ENCODE measurements at places on chromosomes 7 and 10.
A peak's percentile ranks its signal among the peaks of the same experiment; 100 is the strongest.

DNA sequence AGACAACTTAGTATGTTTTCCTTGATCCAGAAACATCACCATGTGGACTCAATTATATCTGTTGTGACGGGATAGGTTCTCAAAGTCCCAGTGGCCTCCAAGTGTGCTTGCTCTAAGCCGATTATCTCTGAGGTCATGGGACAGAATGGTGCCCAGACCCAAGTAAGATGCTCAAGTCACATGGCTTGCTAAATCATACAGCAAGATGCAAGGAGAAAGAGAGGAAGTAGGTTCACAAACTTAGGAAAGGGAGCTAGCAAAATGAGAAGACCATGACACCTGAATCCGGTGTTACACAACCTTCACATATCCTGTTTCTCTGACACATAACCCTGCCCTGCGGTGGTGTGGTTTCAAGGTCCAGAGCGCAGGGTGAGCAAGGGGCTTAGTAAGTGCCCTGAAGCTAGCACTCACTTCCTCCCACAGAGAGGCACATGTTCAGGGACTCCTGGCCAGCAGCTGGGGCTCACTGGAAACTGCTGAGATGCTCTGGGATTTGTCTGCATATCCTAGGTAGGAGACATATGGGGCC lies 590.9 kb upstream of the ANKRD30A start:
- DNase-seq, result peak; percentile 11

DNA sequence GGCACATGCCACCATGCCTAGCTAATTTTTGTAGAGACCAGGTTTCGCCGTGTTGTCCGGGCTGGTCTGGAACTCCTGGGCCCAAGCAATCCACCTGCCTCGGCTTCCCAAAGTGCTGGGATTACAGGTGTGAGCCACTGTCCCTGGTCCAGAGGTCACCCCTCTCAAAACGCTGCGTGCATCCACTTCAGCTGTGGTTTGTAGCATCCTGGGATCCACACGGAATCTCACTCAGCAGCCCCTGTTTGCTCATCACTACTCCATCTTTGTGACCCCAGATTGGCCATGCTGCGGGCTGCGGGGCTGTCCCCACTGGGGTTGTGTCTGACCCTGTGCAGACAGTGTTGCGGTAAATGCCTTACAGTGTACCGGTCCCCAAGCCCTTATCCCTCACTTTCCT lies 3.5 kb downstream of the INPP5A start:
- no peak for DNase-seq

- no peak for DNase-seq
These were observed 8.4 kb downstream of the LAMB1 start for GRCh38 chr7:107994421-107995030.

- DNase-seq, result no peak
These were observed 350.3 kb upstream of the TEX47 start for GRCh38 chr7:89145801-89146200.

GRCh38 chr7:98240961-98241673 lies 10.9 kb downstream of the TECPR1 start:
- no peak for DNase-seq

DNA sequence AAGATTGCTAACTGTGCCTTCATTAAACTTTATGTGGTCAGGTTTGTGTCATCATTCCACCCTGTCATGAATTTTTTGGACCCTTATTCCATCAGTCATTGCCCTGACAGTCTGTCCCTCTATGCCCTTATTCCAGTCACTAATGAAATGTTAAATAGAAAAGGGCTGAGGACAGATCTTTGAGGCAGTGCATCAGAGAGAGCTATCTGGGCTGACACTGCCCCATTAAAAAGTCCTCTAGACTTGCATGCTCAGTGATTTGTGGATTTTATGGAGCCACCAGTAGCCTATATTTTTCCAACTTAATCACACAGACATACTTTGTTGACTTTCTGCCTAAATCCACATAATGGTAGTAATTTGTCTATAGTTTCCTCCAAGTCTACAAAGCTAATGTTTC lies 264.7 kb upstream of the YAE1 start:
- no peak for DNase-seq
